ENCODE measurements at places on chromosomes 13 and 19.

DNA sequence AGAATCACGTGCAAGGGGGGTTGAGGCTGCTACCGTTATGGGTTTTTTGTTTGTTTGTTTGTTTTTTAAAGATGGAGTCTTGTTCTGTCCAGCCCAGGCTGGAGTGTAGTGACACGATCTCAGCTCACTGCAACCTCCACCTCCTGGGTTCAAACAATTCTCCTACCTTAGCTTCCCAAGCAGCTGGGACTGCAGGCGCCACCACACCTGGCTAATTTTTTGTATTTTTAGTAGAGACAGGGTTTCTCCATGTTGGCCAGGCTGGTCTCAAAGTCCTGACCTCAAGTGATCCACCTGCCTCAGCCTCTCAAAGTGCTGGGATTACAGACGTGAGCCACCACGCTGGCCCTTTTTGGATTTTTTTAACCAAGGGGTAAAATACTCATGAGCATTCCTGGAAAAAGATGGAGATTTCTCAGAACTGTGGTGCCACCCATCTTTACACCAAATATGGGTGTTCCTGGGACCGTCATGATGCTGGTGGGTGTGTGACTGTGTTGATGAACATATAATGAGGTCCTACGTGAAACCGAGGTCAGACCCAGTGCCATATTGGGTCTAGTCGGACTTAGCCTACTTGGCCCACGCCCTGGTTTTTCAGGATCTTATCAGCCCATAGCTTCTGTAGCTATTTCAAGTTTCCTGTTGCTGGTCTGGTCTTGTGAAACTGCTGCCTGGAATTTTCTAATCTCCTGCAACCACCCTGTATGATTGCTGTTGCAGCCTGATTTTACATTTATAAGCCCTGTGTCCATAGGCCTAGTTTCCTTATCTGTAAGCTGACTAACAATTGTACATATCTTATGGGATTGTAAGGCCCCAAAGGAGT is 6.2 kb downstream of the PPP1R15A start:
- no peak for DNase-seq

- no peak for DNase-seq
Observed at GRCh38 chr13:41463838-41464602, 6.7 kb downstream of the RGCC start.

DNA sequence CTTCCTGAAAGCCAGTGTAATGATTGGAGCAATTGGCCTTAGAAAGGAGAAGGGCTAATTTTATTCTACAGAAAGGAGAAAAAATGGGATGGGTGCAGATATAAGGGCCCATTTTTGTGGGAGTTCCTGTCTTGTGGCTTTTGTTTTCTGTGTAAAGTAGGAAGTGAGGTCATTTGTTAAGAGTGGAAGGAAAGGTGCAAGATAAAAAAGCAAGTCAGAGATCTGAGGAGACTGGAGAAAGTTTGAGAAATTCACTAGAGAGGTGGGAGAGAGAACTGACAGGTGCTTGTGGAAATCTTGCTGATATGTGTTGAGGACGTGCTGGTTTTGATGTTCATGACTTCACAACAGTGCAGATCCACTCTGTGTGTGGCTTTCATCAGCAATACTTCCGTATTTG is 349.4 kb downstream of the DLEU7 start:
- DNase-seq = no peak

- DNase-seq = no peak
Observed at GRCh38 chr19:8185343-8186068, 23.7 kb upstream of the CERS4 start.

DNA sequence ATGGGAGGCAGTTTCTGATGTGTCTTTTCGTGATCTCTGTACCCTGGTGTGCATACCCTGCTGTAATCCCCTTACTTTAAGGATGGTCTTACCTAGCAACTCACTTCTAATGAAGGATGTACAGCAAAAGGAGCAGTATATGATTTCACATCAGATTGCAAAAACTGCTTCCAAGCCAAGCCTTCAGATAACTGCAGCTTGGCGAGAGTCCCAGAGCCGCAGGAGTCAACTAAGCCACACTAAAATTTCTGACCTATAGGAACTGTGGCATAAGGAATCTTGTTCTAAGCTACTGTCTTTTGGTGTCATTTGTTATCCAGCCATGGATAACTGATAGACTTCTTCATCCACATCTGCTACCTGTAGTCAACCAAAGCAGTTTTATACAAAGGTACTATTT is 496.7 kb downstream of the GPC6 start:
- DNase-seq = no peak

DNA sequence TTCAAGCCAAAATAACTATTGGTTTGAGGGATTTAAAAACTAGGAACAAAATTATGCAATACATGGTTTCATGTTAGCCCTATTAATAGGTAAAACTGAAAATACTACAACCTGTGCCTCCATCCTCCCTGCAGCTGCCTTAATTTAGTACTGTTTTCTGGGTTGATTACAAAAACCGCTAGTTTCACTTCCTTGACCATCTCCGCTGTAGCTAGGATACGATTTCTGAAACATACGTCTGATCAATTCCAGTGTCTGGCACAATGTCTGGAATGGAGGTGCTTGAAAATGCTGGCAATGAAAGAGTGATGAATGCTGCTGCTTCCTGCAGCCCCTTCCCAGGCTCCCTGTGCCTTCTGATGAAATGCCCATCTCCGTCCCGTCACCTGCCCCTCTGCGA is 273.5 kb downstream of the SHISA2 start:
- no peak for DNase-seq

- DNase-seq = no peak
Observed at GRCh38 chr19:38734426-38735256, 9.6 kb downstream of the CAPN12 start.

DNA sequence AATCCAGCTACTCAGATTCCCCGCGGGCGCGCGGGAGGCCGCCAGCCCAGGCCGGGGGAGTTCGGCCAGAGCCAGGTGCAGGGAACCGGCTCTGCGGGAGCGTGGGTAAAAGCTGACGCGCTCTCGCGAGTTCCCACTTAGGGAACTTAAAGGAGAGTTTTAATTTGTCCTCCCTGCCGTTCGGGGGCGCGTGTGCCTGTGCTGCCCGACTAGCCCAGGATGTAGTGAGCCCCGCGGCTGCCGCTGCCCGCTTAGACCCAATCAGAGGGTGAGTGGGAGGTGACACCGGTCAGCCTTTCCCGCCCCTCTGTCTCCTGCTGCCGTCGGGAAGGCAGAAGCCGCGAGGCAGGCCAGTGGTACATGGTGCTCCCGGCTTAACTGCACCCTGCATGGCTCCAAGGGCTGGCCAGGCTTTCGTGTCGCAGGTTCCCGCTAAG is 36.0 kb upstream of the NEK3 start:
- no peak for DNase-seq

- peak; percentile 29 for DNase-seq
Observed at GRCh38 chr19:45667620-45668341, at the start of gene GIPR. GIPR (plus strand) TSS chr19:45668221; CDS start chr19:45669521, 1,300 bp downstream.

GRCh38 chr19:10219678-10220077 is 11.5 kb downstream of the S1PR2 start:
- DNase-seq = no peak

GRCh38 chr13:30157616-30157993 is 149.7 kb downstream of the KATNAL1 start:
- DNase-seq = no peak

DNA sequence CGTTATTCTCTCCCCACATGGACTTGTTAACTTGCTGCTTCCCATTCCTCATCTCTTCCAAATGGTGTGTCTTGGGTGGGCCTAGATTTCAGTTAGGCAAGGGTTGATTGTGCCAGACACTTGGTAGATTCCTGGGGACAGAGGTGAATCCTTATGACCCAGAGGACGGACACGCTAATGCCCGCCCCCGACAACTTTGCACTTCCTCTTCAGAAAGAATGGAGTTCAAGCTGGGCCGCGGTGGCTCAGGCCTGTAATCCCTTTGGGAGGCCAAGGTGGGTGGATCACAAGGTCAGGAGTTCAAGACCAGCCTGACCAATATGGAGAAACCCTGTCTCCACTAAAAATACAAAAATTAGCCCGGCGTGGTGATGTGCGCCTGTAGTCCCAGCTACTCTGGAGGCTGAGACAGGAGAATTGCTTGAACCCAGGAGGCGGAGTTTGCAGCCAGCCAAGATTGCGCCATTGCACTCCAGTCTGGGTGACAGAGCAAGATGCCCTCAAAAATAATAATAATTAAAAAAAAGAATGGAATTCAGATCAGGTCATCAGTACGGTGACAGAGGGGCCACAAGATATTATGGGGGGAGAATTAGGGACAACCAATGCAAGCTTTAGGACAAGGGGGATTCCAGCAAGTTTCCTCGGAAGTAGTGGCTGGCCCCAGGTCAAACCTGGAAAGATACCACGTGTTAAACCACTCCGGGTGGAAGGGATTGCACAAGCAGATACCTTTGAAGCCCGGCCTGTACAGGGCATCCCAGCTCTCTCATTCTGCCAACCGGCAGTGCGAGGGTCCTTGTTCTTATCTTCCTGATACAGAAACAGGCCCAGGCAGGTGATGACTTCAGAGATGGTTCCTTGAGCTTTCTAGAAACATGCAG is 2.7 kb downstream of the MYO9B start:
- no peak for DNase-seq

DNA sequence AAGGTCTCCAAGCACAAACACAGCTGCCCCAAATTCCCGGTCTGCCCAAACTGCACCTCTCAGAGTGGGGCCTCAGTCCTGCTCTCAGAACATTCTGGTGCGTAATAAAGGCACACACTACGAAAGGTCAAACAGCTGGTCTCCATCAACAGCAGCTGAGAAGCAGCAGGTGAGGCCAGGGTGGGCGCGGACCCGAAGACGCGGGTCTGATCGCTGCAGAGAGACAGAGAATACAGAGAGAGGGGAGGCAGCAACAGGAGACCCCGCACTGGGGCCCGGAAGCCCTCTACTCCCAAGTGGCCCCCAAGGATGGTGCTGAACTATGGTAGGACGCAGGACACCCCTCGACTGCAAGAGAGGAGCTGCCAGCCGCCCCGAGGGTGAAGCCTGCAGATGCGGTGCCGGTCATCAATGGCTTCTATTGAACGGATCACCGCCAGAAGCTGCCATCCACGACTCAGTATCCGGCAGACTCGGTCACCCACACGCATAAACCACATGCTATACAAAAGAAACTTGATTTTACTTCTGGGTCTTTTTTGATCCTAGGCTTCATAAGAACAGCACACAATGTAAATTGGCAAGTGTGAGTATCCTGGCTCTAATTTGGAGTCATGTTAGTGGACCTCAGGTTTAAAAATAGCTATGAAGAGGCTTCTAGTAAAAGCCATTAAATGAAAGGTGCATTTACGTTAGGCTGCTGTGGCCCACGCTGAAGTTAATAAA is 33.4 kb downstream of the STK24 start:
- no peak for DNase-seq

DNA sequence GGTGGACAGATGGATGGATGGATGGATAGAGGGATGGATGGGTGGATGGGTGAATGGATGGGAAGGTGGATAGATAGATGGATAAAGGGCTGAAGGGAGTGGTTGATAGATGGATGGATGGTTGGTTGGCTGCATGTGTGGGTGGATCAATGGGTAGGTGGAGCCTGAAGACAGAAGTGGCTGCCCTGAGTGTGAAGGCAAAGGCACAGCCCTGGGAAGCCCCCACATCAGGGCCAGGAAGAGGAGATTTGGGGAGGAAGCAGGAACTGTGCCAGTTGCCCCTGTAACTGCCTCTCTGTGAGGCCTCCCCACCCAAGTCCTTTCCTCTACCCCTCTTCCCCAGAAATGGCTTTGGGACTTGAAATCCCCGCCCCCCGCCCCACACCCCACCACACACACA is 43.4 kb upstream of the NFIC start:
- no peak for DNase-seq

GRCh38 chr19:21751384-21751783 is 16.0 kb downstream of the ZNF100 start:
- no peak for DNase-seq

- no peak for DNase-seq
Observed at GRCh38 chr19:35264268-35265125, 4.3 kb upstream of the USF2 start.

DNA sequence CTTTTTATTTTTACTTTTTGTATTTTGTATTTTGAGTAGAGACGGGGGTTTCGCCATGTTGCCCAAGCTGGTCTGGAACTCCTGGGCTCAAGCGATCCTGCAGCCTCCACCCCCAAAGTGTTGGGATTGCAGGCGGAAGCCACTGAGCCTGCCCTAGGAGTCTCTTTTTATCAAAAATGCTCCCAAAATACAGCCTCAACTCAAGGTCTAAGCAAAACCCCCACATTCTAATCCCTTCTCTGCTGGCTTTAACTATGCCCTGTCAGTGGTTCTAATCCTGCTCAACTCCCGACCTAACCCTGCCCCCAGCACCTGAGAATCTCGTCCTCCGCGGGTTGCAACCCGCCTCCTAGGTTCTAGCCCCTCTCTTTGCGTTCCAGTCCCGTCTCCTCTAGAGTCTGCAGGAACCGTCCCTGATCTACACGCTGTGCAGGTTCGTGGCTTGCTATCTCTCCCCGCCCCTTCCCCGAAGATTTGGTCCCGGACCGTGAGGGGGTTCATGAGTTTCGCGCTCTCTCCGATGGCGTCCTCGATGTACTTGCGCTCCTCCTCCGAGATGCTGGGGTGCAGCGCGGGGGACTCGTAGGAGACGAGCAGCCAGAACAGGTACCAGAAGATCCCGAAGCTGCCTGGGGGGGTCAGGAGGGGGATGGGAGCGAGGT is 8.0 kb downstream of the SLC17A7 start:
- DNase-seq = no peak

- DNase-seq = no peak
Observed at GRCh38 chr13:39870197-39870747, 214.8 kb downstream of the COG6 start.

DNA sequence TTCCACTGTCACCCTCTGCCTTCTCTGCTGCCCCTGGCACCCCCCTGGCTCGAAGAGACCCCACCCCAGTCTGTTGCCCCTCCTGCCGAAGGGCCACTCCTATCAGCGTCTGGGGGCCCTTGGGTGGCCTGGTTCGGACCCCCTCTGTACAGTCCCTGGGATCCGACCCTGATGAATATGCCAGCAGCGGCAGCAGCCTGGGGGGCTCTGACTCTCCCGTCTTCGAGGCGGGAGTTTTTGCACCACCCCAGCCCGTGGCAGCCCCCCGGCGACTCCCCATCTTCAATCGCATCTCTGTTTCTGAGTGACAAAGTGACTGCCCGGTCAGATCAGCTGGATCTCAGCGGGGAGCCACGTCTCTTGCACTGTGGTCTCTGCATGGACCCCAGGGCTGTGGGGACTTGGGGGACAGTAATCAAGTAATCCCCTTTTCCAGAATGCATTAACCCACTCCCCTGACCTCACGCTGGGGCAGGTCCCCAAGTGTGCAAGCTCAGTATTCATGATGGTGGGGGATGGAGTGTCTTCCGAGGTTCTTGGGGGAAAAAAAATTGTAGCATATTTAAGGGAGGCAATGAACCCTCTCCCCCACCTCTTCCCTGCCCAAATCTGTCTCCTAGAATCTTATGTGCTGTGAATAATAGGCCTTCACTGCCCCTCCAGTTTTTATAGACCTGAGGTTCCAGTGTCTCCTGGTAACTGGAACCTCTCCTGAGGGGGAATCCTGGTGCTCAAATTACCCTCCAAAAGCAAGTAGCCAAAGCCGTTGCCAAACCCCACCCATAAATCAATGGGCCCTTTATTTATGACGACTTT is 2.0 kb downstream of the ZFP36 start:
- no peak for DNase-seq

- no peak for DNase-seq
Observed at GRCh38 chr19:30288911-30289310, 83.3 kb upstream of the ZNF536 start.
